ENCODE measurements at places on chromosomes 7 and 10.
A peak's percentile ranks its signal among the peaks of the same experiment; 100 is the strongest.

DNA sequence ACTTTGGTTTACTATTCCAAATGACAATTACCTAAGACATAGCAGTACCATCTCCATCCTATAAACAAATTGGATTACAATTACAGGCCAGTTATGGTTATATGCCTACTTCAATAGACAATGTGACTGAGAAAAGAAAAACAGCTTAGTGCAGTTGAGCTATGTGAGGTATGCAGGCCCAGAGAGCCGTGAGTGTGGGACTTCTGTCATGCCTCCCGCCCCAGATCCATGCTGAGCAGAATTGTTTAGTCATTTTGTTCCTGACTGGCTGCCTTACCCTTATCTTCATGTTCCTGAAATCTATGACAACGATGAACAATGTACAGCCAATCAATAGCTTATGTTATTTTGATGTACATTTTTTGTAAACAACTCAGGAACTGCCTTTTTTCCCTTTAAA lies 21.7 kb downstream of the LARP4B start:
- DNase-seq, result peak; percentile 27

- no peak for DNase-seq
Observed at GRCh38 chr7:55360486-55360885, 4.7 kb upstream of the LANCL2 start.

DNA sequence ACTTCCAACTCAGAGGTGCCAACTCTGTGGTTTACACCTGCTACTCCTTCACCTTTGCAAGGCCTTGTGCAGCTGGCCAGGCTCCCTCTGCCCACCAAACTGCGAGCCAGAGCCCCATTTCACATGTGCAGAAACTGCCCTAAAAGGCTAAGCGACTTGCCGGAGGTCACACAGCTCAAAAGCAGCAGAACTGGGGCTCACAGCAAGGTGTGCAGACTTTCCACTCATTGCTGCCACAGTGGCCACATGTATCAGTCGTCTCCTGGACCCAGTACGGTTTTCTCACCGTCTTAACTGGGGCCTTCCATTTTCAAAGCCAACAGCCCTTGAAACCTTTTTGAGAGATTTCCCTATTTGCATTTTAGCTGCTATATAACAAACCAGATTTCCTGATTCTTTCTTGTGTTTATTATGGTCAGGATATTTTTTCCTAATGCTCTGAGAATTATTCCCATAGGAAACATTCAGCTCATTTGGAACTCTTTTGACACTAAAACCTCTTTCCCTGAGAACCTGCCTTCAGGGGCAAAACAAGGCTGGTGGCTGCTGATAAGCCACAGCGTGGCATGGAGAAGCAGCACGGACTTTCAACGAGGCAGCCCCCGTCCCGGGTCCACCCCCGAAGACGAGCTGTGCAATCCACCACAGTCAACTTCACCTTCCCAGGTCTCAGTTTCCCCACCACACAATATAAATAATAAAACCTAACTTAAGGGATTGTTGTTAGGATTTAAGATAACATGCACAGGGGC lies 29.9 kb downstream of the SORBS1 start:
- DNase-seq, result no peak

- no peak for DNase-seq
Observed at GRCh38 chr10:132668048-132668394, 117.9 kb downstream of the NKX6-2 start.

- DNase-seq, result no peak
Observed at GRCh38 chr10:102631525-102632393, 12.5 kb upstream of the TRIM8 start.

DNA sequence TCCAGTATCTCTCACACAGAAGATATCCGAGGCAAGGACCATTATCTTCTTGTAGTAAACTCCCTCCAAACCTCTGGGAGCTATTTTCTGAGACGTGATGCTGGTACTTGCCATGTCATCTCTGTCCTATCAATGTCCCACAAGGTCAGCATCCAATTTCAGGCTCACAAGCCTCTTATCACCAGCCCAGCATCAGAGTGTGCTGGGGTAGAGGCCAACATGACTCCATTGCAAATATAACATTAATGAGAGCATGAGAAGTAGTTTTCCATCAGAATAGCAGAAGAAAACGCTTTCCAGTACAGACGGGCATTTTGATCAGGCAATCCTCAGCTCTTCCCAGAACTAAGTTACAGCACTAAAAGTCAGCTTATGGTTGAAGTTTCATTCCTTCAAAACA lies 5.6 kb downstream of the MORN4 start:
- no peak for DNase-seq

All from NT2/D1 (cell line).